ENCODE measurements at places on chromosomes 12 and 14.

DNA sequence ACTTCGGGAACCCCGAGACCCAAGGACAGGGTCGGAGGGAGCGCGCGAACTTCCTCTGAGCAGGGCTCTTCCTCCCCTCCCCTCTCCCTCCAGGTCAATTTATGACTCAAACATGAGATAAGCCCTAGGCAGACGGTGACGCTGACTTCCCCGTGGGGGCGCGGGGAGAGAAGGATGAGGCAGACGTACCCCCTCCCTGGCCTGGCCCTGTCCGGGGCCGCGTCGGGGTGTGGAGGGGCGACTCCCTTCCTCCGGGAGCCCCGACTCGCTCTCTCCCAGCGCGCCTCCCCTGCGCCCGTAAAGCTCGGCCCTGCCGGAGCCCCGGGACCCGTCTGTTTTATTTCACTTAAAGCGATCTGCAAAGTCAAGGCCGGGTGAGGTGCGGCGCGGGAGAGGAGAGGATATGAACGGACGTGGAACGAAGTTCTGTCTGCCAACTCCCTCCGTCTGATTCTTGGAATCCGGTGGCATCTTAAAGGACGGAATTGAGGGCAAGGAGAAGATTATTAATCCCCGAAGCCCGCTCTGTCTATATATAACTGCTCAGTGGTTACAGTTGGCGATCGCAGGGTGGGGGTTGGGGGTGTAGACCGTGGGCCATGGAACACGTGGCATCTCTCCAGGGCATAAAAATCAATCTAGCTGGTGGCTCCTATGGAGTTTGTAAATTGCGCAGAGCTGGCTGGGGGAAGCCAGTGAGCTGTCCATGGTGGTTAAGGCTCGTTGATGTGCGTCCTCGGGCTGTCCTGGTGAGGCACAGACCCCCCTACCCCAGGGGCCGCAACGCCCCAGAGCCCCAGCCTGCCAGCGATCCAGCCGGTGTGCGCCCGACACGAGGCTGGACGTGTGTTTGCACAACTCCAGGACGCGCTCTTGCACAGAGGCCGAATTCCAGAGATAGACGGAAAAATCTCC lies 2.9 kb upstream of the PTHLH start:
- DNase-seq = peak; percentile 79

- DNase-seq = no peak
Observed at GRCh38 chr12:89634508-89634907, 74.1 kb downstream of the ATP2B1 start.

DNA sequence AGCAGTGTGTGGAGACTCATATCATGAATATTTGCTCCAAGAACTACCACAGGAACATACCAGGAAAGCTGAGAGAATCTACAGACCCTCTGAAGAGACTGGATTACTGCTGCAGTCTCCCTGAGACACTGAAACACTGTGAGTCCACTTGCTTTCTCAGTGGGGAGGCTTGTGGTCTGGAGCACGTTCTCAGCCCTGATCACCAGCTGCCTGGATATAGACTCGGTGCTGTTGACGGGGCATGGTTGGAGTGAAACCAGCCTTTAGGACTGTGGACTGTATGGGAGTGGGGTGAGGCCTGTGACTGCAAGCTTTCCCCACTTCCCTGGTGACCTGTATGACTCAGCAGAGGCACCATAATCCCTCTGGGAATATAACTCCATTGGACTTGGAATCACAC lies 525.8 kb upstream of the FBXO33 start:
- DNase-seq = no peak

GRCh38 chr14:56918849-56919574 lies 108.7 kb upstream of the OTX2 start:
- no peak for DNase-seq

GRCh38 chr14:104785708-104786080 lies 9.9 kb downstream of the AKT1 start:
- no peak for DNase-seq

GRCh38 chr12:62282057-62282774 lies 22.0 kb downstream of the USP15 start:
- DNase-seq = no peak

- peak; percentile 80 for DNase-seq
Observed at GRCh38 chr12:1083889-1084262, 92.9 kb downstream of the ERC1 start.

- no peak for DNase-seq
Observed at GRCh38 chr12:113867258-113867657, 98.9 kb downstream of the RBM19 start.

GRCh38 chr12:26195641-26196420 lies 458 bp downstream of the SSPN start:
- peak; percentile 58 for DNase-seq

DNA sequence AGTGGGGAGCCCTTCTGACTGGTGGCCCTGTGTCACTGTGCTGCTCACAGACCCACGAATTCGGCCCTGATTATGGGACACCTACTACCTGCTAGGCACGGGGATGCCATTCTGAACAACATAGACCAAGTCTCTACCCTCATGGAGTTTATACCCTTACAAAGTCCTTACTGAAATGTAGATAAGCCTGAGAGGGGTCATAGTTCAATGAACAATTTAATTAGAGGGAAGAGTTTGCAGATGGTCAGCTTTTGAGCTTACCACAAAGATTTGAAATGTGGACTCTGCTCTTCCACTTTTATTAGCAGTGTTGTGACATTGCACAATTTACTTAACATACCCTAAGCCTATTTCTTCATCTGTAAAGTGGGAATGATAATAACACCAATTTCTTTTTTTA lies 161.1 kb downstream of the MYRFL start:
- DNase-seq = no peak

- no peak for DNase-seq
Observed at GRCh38 chr14:100187247-100187833, 27.9 kb upstream of the DEGS2 start.

- no peak for DNase-seq
Observed at GRCh38 chr12:107649661-107650061, 35.9 kb upstream of the PWP1 start.

GRCh38 chr12:70885956-70886355 lies 34.6 kb downstream of the PTPRR start:
- no peak for DNase-seq

- no peak for DNase-seq
Observed at GRCh38 chr14:95466506-95466905, 49.9 kb downstream of the SYNE3 start.

- no peak for DNase-seq
Observed at GRCh38 chr14:101194373-101195308, 291.1 kb upstream of the RTL1 start.

- DNase-seq = no peak
Observed at GRCh38 chr14:51954031-51954430, 35.3 kb upstream of the RTRAF start.

DNA sequence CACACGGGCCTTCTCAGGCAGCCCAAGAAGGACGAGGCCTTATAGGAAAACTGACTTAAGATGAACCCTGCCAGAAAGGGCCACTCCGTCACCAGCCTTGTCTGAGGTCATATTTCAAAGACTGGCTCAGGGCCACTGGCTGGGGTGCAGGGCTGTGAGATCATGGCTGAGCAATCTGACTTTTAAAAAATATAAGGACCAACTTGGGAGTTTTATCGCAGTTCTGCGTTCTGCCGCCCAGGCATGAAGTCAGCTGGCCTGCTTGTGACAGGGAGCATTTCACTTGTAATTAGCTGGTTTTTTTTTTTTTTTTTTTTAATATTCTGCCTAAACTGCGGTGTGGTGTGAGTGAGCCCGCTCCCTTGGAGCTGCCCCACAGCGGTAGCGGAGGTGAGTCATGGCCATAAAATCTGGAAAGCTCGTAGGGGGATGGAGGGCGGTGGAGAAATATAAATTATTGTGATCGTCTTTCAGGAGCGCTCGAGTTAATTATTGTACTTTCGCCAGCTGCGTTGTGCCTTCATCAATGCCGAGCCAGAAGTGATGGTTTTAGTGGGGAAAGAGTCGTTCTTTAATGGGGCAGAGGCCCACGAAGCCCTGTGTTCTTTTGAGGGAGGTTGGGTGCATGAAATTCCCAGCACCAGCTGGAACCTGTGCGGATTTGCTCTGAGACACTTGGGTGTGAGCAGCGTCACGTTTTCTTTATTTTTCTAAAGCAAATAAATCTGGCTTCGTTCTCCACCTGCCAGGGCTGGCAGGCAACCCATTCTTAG lies 231.9 kb downstream of the C12orf75 start:
- peak; percentile 91 for DNase-seq

DNA sequence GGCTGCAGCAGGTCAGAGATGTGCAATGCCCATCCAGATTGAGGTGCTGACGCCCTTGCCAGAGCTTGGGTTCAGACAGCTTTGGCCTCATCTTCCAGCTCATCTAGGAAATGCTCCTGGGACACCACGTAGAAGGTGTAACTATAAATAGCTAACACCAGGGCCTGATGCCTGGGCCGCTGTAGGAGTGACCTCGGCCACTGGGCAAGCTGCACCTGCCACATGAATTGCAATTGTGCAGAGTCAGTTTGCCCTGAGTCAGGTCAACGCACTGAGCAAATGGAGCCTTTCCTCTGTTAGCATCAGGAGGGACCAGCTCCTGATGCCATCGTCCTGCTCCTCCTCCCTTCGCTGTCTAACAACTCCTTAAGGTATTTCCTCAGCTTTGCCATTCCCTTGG lies 17.4 kb upstream of the DNM1L start:
- DNase-seq = no peak

DNA sequence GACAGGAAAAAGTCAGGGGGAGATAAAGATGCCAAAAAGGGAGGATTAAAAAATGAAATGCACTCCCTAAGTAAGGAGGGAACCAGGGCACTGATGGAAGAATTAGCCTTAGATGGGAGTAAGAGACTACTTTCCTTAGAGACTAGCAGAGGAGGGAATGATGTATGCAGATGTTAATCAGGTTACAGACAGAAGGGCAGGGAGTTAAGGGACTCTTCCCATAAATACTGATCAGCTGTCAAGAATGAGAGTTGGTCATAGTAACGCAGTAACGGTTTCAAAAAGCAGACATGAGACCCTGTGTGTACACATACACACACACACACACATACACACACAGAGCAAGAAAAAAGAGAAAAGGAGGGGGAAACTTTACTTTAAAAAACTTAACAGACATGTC lies 93.4 kb downstream of the PHLDA1 start:
- no peak for DNase-seq

DNA sequence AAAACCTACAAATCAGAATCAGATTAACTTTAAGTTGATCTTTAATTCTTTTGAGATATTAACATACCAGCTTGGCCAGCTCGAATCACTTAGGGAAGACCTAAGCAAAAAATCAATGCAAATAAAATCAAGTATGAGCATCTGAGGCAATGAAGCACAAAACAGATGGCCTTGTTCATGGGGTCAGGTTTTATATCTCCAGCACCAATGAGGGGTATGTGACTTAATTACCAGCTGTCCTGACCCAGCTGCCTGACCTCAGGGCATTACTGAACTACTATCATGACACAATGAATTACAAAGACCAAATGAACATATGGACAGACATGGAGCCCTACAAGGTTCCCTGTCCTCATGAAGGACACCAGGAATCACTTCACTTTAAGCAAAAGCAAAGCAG lies 70.5 kb downstream of the FGD6 start:
- no peak for DNase-seq

DNA sequence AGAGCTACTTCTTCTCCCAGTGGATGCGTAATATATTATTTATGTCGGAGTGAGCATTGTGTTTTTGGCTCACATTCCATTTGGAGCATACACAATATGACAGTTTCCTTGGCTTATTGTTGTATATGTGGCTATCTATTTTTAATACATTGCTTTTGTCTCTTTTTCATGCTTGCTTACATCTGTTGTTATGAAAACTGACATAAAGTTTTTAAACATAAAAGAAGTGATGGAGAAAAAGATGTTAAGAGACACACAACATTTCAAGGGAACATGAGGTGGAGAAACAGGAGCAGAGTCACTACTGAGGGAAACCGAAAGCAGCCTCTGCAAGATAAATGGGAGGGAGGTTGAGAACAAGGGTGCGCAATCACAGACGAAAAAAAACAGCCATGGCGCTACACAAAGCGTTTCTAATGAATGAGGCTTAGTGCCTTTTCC lies 228.4 kb upstream of the NPAS3 start:
- DNase-seq = peak; percentile 63

DNA sequence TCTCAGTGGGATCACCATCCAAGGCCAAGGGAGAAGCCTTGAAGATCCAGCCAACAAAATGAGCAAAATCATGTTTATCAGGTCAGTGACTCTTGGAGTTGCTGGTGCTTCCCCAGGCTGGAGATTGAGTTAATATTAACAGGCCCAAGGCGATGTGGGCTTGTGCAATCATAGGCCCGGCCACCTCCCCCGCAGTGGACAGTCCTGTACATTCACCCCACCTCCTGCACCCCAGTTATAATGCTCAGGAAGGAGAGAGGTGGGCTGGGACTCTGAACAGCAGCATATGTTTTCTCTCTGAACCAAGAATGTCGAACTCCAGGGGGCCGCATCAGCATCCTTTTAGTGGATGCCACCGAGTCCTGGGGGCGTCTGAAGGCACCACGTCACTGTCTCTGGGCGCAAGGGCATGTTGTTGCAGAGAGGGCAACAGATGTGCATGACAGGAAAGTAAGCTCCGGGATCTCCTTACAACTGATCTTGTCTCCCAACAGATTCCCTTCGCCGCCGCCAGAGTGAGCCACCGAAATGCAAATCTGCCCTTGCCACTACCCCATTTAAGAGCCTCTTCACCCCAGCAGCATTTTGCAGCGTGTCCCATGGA lies 32.2 kb upstream of the SERPINA6 start:
- DNase-seq = peak; percentile 26

GRCh38 chr14:87940382-87940781 lies 52.6 kb downstream of the GALC start:
- no peak for DNase-seq

GRCh38 chr14:69263771-69264170 lies 3.8 kb downstream of the GALNT16 start:
- DNase-seq = no peak

GRCh38 chr12:51593021-51593420 lies 2.0 kb downstream of the SCN8A start:
- no peak for DNase-seq

DNA sequence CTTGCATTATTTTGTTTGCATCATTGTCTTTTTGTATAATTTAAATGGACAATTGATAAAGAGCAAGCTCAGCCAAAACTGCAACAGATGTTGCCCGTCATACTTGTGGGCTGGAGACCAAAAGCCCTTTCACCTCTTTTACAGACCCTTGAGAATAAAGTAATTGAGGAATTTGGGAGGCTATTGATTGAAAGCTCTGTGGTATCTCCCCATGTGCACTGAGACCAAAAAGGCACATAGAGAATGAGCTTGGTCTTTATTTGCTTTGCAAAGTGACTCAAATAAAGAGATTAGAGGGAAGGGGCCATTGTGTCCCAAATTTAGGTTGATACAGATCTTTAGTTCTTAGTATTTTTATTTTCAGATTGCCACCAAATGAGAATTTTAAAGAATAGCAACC lies 617.6 kb downstream of the TRHDE start:
- no peak for DNase-seq

DNA sequence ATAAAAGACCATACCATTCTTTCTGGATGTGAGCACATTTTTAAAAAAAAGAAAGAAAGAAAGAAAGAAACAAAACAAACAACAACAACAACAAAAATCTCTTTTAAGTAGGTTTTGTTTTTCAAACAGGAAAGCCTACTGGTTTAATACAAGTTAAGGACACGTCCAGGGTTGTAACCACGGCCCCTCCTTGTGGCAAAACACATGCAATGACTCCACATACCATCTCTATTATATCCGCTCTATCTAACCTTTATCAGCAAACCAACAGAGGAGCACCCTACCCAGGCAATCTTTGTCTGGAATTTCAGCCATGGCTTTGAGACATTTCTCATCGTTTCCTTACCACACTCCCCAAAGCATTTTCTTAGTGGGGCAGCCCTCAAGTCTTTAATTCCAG lies 360.5 kb upstream of the TMPO start:
- no peak for DNase-seq

- peak; percentile 94 for DNase-seq
Observed at GRCh38 chr12:25151476-25151875, 43.5 kb downstream of the DNAI7 start.

Data from M059J (cell line).